Right renal cortex interstitium (tissue), 3 donors: ENCODE measurements at places on chromosomes 1 and 21. TPM values are rescaled to one million over a fixed set of nuclear protein-coding genes. Genes with fewer than 3 reads are reported as not detected.

DNA sequence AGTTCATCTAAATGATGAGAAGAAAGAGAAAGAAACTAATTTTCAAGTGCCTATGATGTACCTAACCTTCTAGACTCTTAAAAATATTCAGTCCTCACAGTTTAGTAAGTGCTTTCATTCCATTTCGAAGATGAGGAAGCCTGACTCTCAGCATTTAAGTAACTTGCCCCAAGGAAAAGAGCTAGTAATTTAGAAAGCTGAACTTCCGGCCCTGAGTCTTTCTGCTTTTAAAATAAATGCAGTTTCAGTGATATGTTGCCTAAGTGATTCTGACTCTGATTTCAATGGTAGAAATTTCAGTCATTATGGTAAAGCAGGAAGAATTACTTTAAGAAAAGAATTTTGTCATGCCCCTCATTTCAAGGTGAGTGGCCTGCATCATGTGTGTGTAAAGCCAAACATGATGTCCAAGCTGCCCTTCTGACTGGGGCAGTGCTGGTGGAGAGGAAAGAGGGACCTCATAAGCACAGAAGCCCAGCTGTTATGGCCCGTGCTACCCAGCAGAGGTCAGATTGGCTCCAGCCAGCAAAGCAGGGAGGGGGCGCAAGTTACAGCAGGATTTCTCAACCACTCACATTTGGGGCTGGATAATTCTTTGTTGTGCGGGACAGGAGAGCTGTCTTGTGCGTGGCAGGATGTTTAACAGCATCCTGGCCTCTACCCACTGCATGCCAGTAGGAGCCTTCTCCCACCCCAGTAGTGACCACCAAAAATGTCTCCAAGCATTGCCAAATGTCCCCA, 10.7 kb downstream of the ATP1A4 start:
- no peak for DNase-seq

DNA sequence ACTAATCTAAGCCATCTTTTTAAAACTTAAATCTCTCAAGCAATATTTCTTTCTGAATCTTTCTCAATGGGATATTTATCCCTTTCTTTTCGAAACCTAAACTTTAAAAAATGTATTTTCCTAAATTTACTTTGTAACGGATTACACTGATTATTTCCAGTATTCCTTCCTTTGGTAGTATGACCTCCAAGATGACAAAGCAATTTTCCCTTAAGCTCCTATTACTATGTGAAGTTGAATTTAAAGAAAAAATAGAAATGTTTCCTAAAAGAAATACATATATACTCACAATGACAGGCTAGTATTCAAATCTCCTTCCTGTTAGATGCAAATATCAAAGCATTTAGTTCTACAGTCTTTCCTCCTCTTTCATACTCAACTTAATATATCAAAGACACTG, 15.8 kb downstream of the SCAF4 start:
- no peak for DNase-seq

The ZSWIM5 gene
- 7.6 TPM for polyA plus RNA-seq

DNA sequence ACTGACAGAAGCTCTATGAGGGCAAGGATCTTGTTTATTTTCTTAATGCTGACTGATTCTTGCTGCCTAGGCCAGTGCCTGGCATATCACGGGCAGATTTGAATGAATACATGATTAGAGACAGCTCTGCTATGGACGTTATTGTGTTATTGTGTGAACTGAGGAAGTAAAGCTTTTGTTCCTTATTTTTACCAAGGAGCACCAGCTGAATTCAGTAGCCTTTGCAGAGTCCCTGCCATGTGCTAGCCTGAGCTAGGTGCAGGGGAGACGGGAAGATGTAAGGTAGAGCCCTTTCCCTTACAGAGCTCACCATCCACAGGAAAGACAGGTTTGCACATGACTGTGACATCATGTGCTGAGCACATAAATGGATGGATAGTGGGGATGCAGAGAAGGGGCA, 36.0 kb upstream of the SCMH1 start:
- DNase-seq: no peak

DNA sequence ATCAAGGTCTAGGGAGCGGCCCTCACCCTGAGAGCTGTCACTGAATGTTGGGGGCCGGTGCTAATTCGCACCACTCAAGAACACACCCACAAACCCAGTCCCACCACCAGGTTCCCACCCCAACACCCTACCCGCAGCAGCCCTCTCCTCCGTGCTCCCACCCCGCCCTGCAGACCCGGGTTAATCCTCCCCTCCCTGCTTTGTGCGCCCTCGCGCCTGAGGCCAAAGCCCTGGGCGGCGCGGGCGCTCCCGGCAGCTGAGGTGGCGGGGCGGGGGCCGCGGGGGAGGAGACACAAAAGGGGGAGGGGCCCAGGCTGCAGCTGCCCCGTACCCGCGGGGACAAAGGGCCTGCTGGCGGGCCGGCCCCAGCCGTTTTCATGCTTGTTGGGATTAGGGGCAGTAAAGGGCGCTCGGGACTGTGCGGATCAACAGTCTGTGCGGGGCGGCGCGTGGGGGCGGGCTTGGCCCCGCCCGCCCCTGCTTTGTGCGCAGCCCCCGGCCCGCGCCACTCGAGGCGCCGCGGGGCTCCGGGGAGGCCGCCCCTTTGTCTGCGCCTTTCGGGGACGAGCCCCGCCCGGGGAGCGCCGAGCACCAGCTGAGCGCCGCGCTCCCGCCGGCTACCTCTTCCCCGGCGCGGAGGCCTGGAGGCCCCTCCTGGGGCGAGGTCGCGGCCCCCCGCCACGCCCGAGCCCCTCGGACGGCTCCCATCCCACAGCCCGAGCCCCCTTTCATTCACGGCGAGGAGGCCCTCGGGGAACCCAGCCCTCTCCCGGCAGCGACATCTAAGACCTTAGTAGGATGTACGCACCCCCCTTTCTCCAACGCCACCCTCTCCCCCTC, 10.9 kb downstream of the C1orf216 start:
- no peak for DNase-seq

- DNase-seq: no peak
These were observed 54.2 kb downstream of the GLIS1 start for GRCh38 chr1:53684741-53685140.

GRCh38 chr1:55443175-55443915, 228.2 kb upstream of the USP24 start:
- DNase-seq: no peak

GRCh38 chr1:208829595-208829994, 585.4 kb upstream of the PLXNA2 start:
- no peak for DNase-seq

DNA sequence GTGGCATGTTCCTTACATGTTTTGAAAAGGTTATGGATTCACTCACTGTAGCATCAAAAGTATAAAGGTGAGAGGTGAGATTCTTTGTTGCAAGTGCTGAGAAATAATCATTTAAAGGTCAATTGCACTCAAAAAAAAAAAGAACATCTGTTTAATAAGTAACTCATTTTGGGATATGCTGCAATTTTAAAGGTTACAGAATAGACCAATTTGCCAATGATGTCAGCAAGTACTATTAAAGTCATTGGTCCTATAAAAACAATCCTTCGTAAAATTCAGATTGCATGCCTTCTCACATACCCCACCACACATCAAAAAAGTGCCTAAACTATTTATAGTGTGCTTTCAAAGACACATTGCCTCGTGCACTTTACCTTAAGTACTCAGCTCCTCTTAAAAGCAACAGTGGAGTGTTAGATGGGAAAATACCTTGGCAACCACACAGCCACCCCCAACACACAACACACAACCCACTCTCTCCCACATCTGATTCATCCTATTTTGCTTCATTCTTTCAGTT, 218.2 kb upstream of the ADGRL2 start:
- no peak for DNase-seq

DNA sequence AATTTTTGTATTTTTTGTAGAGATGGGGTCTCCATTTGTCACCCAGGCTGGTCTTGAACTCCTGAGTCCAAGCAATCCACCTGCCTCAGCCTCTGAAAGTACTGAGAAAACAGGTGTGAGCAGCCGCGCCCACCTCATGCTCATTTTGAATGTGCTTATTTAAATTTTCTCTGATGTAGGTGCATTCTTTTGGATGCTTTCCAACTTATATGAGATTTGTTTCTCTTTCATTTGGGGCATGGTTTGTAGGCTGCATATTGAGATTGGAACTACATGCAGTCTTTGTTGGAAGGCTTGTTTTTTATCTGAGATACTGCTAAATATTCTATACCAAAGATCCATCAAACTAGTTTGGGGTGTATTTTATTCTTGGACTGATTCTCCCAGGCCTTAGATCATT, 81.0 kb upstream of the IVNS1ABP start:
- no peak for DNase-seq

The HMGCS2 gene
- polyA plus RNA-seq: 80.0 TPM

- no peak for DNase-seq
These were observed 3.1 kb downstream of the LMNA start for GRCh38 chr1:156117414-156118176.

DNA sequence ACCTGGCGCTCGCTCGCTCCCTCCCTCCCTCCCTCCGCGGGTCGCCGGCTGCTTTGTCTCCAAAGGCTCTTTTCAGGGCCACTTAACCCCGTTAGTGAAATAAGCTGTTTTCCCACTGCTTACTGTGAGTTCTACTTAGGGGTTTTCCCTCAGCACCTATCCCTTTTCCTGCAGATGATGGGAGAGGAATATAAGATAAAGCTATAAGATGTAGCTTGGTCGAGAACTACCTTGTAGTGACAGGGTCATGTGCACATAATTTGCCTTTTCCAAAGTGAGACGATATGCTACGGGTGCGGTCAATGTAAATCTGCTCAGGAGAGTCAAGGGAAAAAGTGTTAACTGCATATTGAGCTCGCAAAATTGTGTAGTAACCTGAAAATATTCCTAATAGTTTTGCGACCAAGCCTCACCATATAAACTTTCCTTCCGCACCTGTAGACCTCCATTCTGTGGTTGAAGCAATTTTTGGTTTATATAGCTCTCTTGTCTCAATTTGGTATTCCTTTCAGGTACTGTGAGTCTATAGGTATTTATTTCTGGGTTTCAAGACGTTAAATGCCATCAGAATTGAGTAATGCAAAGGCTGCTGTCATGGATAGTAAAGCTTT, 55.8 kb upstream of the BOLA1 start:
- no peak for DNase-seq

GRCh38 chr1:246068619-246069509, 438.2 kb downstream of the SMYD3 start:
- DNase-seq: no peak

GRCh38 chr1:107976836-107977235, 11.9 kb upstream of the VAV3 start:
- DNase-seq: no peak
